Uterus (tissue), 4 donors: ENCODE measurements at places on chromosomes 11 and 22. TPM values are rescaled to one million over a fixed set of nuclear protein-coding genes. Genes with fewer than 3 reads are reported as not detected.

DNA sequence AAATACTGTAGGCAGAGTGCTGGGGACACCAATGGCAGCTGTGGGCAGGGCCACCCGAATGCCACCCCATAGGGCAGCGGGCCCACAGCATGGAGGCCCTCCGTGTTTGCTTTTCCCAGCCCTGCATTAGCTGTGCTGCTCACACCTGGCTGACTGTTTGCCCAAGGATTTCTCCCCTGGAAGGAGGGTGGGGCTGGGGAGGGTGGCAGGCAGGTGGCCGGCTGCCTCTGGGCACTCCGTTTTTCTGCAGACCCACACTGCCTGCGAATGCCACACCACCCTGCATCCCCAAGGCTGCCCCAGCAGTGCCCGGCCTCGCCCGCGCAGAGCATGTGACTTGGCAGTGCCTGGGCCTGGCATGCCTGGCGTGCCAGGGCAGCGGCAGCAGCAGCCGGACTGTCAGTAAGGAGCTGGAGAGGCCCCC, 19.6 kb downstream of the DAGLA start:
- H3K36me3 ChIP-seq: no peaks in the 10 kb centered on the region
- H3K4me1 ChIP-seq: peaks cover 24% of the 10 kb centered on the region
- H3K4me3 ChIP-seq: no peak overlapping the region
- H3K27ac ChIP-seq: no peak overlapping the region

- peak overlapping the region; percentile 90 for H3K27ac ChIP-seq
- H3K4me1 ChIP-seq: no peaks in the 10 kb centered on the region
- DNase-seq: no peak
- H3K36me3 ChIP-seq: no peaks in the 10 kb centered on the region
- H3K4me3 ChIP-seq: peak overlapping the region; percentile 79
Measured at GRCh38 chr22:36528341-36528740, 625 bp downstream of the EIF3D start.

DNA sequence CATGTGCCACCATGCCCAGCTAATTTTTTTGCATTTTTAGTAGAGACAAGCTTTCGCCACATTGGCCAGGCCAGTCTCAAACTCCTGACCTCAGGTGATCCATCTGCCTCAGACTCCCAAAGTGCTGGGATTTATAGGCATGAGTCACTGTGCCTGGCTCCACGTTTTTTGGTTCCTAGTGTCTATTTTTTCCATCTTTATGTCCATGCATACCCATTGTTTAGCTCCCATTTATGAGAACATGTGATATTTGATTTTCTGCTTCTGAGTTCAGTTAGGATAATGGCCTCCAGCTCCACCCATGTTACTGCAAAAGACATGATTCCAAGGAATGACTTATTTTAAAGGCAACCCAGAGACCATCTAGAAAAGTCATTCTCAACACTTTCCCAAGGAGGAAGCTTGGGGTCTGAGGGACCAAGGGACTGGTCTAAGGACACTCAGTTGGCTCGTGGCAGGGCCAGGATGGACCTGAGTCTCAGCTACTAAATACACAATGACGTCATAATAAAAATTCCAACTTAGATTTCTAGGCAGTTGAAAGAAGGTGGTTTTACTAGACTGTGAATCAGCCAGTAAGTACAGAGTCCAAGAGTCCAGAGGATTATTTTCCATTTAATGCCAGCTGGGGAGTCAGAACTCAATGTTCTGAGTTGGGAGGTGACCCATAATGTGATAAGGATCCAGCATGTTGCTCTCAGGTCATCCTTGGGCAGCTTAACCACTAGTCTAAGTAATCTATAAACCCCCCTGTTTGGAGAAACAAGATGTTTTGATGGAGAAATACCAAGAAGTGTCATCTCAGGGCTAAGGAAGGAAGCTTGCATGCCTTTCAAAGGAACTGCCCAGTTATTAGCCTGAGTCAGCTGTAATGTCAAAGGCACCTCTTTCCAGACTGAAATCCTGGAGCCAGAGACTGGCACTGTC, 39.4 kb downstream of the ABTB2 start:
- H3K27me3 ChIP-seq: no peaks in the 10 kb centered on the region
- H3K4me1 ChIP-seq: peaks cover 4% of the 10 kb centered on the region
- H3K36me3 ChIP-seq: no peaks in the 10 kb centered on the region

GRCh38 chr22:38144025-38144405, 33.5 kb upstream of the BAIAP2L2 start:
- no peak overlapping the region for H3K4me3 ChIP-seq
- H3K36me3 ChIP-seq: no peaks in the 10 kb centered on the region
- H3K27ac ChIP-seq: no peak overlapping the region
- no peak for DNase-seq
- no peaks in the 10 kb centered on the region for H3K27me3 ChIP-seq

- no peaks in the 10 kb centered on the region for H3K4me1 ChIP-seq
- no peaks in the 10 kb centered on the region for H3K27me3 ChIP-seq
- H3K4me3 ChIP-seq: no peak overlapping the region
- no peaks in the 10 kb centered on the region for H3K36me3 ChIP-seq
- no peak for DNase-seq
Measured at GRCh38 chr11:72007089-72007476, 8.4 kb downstream of the IL18BP start.

DNA sequence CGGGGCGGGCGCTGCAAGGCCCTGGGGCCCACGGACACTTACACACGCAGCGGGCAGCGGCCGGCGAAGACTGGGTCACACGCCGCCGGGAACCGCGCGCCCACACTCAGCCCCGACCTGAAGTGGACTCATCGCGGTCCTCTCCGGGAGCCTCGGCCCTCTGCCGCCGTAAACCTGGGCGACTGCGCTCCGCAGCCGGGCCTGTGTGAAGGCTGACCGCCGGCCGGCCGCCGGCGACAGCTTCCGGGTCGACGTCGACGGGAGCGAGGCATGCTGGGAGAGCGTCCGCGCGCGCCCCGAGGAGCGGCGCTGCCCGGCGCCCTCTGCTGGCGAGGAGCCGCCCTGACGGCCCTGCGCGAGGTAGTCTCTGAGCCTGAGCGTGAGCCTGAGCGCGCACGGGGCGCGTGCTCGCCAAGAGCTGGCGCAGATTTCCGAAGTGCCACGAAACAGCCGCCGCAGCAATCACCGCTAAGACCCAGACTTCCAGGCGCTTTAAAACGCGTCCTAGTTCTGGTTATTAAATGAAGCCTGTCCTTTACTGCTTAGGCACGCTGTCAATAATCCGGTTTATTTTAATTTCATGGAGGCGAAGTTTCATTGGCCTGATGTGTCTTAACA, at the start of gene SNX19:
Gene SNX19, minus strand, starts transcription at position 242 of the 618 bp plus-strand sequence. CDS start 540 bp downstream, outside the sequence.
- H3K36me3 ChIP-seq: no peaks in the 10 kb centered on the region
- peak within 1 kb of the TSS; percentile 64 for H3K4me3 ChIP-seq
- H3K27me3 ChIP-seq: no peaks in the 10 kb centered on the region
- peak; percentile 95 for DNase-seq

DNA sequence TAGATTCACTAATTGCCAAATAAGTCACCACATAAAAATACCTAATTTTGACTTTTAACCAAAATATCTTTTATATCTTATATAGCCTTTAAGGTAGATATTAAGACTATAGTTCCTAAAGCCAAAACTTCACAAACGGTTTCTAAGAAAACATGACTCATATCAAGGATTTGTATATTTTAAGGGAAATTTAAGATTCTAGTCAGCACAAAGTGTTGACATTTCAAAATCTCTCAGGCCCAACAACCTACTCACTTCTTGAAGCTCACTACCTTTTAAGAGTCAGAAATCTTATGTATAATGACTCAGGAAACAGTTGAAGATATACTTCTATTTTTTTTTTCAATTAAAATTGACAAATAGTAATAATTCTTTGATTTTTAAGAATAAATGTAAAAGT, 221.9 kb downstream of the SBF2 start:
- no peaks in the 10 kb centered on the region for H3K27me3 ChIP-seq
- H3K4me3 ChIP-seq: no peak overlapping the region
- no peaks in the 10 kb centered on the region for H3K4me1 ChIP-seq
- H3K27ac ChIP-seq: no peak overlapping the region

DNA sequence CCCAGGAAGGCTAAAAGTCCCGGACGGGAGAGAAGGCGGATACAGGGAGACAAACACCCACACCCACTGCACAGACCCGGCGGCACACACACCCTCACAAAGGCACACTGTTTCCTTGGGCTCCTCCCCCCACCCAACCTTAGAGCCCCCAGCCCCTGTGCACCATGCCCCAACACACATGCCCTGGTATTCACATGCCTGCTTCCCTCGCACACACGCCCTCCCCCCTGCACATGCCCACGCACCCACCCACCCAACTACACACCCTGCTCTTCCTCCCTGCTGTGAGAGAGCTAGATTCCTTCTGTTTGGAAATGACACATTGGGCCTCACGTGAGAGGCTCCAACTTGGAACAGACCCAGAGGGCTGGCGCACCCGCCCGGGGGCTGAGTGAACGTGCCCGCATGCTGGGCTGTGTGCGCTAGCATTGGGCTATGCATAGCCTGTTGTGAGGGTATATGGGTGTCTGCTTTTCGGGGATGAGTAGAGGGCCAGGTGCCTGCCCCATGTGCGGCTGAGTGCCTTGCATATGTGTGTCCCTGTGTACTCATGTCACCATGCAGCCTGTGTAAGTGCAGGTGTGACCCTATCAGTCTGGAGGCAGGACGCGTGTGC, 518 bp upstream of the CHRM1 start:
- no peak for DNase-seq
- H3K4me3 ChIP-seq: no peak overlapping the region
- no peak overlapping the region for H3K27ac ChIP-seq
- H3K4me1 ChIP-seq: no peaks in the 10 kb centered on the region
- H3K36me3 ChIP-seq: no peaks in the 10 kb centered on the region

DNA sequence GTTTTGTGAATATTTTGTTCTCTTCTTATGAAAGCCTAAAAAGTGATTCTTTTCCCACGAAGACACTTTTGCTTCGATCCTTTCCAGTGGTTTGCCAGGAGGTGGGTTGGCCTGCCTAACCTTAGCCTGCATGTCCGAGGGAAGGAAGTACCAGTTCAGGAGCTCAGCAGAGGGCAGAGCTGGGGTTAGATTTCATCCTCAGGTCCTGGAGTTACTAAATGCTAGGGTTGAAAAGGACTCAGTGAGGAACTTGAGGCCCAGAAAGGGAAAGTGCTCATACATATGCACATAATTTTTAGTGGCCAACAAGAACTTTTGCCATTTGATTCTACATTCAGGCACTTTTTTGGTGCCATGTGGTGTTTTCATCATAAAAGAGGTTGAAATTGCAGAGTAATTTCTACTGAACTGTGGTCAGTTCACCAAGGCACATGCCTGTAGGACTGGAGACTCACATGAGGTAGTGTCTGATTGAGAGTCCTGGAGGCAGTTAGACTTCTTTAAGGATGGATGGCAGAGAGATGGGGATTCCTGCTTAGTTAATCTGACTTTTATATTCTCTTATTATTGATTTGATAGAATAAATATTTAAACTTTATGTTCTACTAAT, 36.7 kb downstream of the NCAM1 start:
- H3K27ac ChIP-seq: peak overlapping the region; percentile 33
- peaks cover 5% of the 10 kb centered on the region for H3K4me1 ChIP-seq
- H3K27me3 ChIP-seq: no peaks in the 10 kb centered on the region

DNA sequence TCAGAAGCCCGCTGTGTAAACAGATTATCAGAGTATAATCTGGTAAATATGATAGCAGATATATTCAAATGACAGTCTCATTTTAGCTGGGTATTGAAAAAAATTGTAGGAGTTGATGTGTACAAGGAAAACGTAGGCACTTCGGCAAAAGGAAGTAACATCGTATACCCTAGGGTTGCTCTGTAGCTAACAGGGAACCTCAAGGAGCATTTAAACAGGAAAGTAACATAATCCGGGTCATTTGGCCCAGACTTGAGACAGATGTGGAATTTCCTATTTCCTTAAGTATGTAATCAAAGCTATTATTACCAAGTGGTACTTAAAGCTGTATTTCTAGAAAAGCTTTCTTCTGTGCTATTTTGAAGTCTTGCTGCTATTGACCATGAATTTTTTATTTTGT, 215.6 kb downstream of the DDX10 start:
- no peak for DNase-seq
- no peak overlapping the region for H3K4me3 ChIP-seq
- H3K4me1 ChIP-seq: no peaks in the 10 kb centered on the region
- no peaks in the 10 kb centered on the region for H3K27me3 ChIP-seq
- H3K27ac ChIP-seq: no peak overlapping the region
- H3K36me3 ChIP-seq: no peaks in the 10 kb centered on the region

GRCh38 chr11:27392278-27393114, 29.5 kb upstream of the CCDC34 start:
- H3K4me1 ChIP-seq: no peaks in the 10 kb centered on the region
- peak overlapping the region; percentile 74 for H3K27ac ChIP-seq
- no peaks in the 10 kb centered on the region for H3K27me3 ChIP-seq
- DNase-seq: no peak

DNA sequence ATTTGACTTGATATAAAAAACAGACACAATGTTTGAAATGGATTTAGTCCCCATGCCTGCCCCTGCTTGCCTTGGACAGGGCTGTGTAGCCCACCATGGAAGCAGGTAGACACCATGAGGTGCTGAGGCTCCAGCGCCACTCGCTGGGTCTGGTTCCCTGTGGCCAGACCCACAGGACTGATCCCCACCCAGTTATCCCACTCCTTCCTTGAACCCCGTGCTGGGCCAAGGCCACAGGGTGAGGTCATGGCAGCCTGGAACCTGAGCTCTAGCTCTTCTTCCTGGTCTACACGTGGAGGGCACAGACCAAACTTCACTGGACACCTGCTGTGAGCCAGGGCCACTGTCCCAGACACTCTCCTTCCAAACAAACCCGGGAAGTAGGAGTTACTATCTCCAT, 42.5 kb downstream of the GAB4 start:
- H3K4me1 ChIP-seq: no peaks in the 10 kb centered on the region
- H3K27ac ChIP-seq: no peak overlapping the region
- H3K4me3 ChIP-seq: no peak overlapping the region
- no peak for DNase-seq
- H3K36me3 ChIP-seq: no peaks in the 10 kb centered on the region

CCDC89 gene
- not detected for total RNA-seq

SNX32 gene
- 2.6 TPM for total RNA-seq

APOA5 gene
- not detected for total RNA-seq

EML3 gene
- 55.6 TPM for total RNA-seq
